Kasumi-1 (cell line): ENCODE measurements at places on chromosomes 6 and 20.

DNA sequence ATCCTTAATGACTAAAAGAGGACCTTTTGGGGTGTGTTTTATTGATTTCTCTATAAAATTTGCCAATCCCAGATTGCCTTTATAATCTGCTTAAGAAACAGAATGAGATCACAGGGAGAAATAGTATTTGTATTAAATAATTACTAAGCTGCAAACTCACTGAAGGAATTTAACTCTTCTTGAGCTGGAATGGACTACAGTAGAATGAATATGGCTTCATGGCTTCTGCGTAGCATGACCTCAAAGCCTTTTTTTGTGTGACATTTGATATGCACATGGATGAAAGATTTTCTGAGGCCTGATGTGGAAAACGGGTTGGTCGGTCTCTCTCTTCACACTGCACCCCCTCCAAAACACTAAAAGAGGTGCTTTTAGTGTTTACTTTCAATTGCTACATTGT lies 115.9 kb downstream of the QKI start:
- no peak for DNase-seq

DNA sequence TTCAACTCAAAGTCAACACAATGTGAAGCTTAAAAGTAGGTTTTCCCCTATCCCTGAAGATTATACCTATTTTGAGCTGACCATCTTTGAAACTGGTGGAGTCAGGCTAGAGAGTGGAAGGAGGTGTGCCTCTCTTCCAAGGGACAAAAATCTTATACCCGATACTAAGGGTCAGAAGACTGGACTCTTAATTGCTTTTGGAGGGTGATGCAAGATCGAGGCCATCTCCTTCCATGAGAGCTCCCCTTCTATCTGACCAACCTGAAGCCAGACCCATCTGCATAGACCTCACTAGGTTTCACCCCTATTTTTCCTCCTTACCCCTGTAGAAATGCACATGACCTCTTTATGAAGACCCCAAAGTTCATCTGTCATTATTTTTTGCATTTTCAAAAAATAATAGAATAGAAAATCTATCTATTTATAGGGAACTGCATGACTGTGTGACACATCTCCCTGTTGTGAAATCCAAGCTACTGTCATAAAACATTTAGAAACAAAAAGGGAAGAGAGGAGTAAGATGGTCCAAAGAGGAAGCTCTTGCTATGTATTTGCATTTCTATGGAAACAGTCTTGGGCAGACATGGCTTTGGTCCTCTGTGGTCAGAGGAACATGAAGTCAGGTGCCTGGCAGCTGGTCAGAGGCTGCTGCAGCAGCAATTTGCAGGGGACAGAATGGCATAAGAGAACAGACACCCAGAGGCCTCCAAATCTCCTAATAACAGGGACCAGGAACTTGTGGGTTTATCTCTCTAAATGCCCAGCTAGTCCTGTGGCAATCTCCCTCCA lies 349.2 kb downstream of the MAFB start:
- no peak for DNase-seq

DNA sequence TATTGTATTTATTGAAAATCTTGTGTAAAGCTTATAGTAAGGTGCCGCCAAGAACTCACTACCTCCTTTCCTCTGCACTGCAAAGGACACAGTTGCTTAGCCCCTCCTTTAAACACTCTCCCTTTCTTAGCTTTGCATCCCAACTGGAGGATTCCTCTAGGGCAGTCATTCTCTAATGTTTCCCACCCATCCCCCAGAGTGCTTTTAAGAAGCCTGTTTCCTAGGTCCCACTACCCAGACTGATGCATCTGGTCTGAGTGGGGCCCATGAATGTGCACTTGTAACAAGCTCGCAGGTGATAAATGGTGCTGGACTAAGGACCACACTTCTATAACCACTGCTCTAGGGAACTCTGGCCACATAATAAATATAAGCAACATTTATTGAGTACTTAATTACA lies 55.2 kb downstream of the B4GALT5 start:
- no peak for DNase-seq

DNA sequence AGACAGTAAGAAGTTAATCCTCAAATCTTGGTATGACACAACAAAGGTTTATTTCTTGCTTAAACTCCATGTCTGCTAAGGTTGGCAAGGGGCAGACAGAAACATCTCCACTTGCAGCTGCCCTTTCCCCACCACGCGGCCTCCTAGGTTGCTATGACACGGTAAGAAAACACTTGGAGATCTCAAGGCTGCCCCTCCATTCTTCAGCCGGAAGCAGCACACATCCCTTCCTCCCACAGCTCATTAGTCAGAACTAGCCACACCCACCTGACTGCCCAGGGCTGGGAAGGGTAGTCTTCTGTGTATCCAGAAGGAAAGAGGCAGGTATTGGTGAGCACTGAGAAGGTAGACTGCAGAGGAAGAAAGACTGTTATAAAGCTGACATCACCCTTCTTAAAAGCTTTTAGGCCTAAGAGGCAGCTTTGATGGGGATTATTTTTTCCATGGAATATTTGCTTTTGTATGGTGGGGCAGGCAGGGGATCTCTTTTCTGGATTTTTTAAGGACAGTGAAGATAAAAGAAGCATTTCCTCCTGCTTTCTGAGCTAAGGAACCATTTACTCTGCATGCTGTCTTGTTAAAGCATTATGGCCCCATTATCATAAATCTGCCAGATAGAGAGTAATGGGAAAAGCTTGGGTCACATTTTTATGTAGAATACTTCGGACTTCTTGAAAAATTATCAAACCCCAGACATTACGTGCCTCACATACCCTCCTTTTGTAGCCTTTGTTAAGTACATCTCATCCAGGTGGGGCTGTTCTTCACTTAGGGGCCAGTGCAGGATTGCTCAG lies 41.6 kb downstream of the MRAP2 start:
- no peak for DNase-seq

GRCh38 chr6:106308985-106309384 lies 16.6 kb downstream of the ATG5 start:
- no peak for DNase-seq

- DNase-seq: no peak
Observed at GRCh38 chr6:90217506-90218127, 79.0 kb downstream of the BACH2 start.
